H9 (cell line): ENCODE measurements at places on chromosomes 16 and 17. TPM values are rescaled to one million over a fixed set of nuclear protein-coding genes. Genes with fewer than 3 reads are reported as not detected.

Gene PDIA2
- total RNA-seq, result 1.1 and 1.4 TPM in 2 replicates

Gene CBLN1
- total RNA-seq, result 4.7 and 5.6 TPM in 2 replicates

Gene CSH2
- not detected in 2 replicates for total RNA-seq

Gene NPIPB13
- total RNA-seq, result 14.3 and 16.4 TPM in 2 replicates

Gene WIPI1
- 12.0 and 15.4 TPM in 2 replicates for total RNA-seq

Gene SPATA22
- not detected in 2 replicates for total RNA-seq

Gene QRICH2
- total RNA-seq, result 2.2 and 3.2 TPM in 2 replicates

Gene BCL6B
- total RNA-seq, result 3.3 and 4.9 TPM in 2 replicates

Gene CHST4
- total RNA-seq, result 5.9 and 6.8 TPM in 2 replicates

Gene NPIPB12
- total RNA-seq, result 51.3 and 55.1 TPM in 2 replicates

Gene GAST
- not detected in 2 replicates for total RNA-seq

Gene SYCE1L
- 9.9 and 11.5 TPM in 2 replicates for total RNA-seq

Gene KRTAP2-2
- not detected in 2 replicates for total RNA-seq

Gene GAS2L2
- not detected in 2 replicates for total RNA-seq

Gene NR1D1
- 8.6 and 8.7 TPM in 2 replicates for total RNA-seq

Gene AGRP
- total RNA-seq, result not detected in 2 replicates

Gene STH
- not detected in 2 replicates for total RNA-seq

Gene TPSD1
- total RNA-seq, result not detected in 2 replicates

Gene OTOP2
- 0.11 TPM in 1 of 2 replicates, not detected in the other for total RNA-seq

Gene TMEM92
- 10.9 and 11.2 TPM in 2 replicates for total RNA-seq

Gene TEKT1
- total RNA-seq, result not detected in 2 replicates

Gene DNAI2
- total RNA-seq, result not detected in 2 replicates

Gene ST6GALNAC1
- total RNA-seq, result not detected in 2 replicates

Gene SLC5A10
- not detected in 2 replicates for total RNA-seq

Gene PERCC1
- not detected in 2 replicates for total RNA-seq

Gene EVPL
- 0.48 and 0.53 TPM in 2 replicates for total RNA-seq

Gene CHD9NB
- total RNA-seq, result 2.6 and 3.3 TPM in 2 replicates

Gene PRAC2
- not detected in 2 replicates for total RNA-seq
